ENCODE measurements at places on chromosomes 2 and 18.
A peak's percentile ranks its signal among the peaks of the same experiment; 100 is the strongest.

GRCh38 chr2:126801473-126801872 is 97.2 kb upstream of the TEX51 start:
- no peak for DNase-seq

- no peak for DNase-seq
These were observed 486.7 kb upstream of the SALL3 start for GRCh38 chr18:78492813-78493371.

- no peak for DNase-seq
These were observed 273.6 kb downstream of the ASXL3 start for GRCh38 chr18:33851546-33852078.

DNA sequence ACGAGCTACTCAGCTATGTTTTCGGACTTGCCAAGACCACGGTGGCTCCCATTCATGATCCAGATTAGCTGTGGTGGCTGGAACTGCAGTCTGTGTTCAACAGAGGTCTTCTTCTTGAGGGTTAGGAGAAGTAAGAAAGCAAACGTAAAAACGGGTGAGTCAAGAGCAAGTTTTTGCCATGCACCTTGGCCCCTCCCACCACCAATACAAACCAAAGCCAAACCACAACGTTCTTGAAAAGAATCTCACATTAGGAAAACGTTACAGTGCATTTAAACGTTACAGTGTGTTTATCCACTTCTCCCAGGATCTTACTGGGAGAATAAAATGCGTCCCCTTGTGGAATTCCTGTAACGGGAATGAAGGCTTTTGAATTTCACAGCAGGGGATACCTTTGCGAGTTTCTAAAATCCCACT is 725 bp downstream of the FBXO48 start:
- no peak for DNase-seq

GRCh38 chr2:56889738-56890137 is 705.9 kb downstream of the CCDC85A start:
- no peak for DNase-seq

DNA sequence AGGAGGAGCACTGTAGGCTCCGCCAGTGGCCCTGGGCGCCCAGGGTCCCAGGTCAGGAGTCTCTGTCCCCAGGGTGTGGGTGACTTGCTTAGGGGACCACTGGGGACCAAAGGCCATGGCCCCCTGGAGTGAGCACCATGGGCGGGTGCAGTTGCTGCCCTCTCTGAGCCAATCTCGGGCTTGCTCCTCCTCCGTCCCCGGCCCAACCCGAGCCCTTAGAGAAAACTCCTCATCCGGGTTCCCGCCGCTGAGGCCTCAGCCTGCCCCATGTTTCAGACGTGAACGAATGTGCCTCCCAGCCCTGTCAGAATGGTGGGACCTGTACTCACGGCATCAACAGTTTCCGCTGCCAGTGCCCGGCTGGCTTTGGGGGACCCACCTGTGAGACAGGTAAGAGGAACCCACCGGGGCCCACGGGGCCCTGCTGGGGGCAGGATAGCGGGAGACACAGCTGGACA is 38.6 kb downstream of the SNED1 start:
- DNase-seq: no peak

- peak; percentile 17 for DNase-seq
These were observed 95.0 kb downstream of the DGKD start for GRCh38 chr2:233449081-233449901.

GRCh38 chr2:96546797-96547196 is 10.2 kb downstream of the ARID5A start:
- DNase-seq: no peak

GRCh38 chr2:64685430-64685829 is 31.7 kb upstream of the SERTAD2 start:
- no peak for DNase-seq

GRCh38 chr2:41622301-41622700 is 425.5 kb upstream of the PKDCC start:
- DNase-seq: no peak

GRCh38 chr2:126534478-126534877 is 121.5 kb upstream of the GYPC start:
- no peak for DNase-seq

DNA sequence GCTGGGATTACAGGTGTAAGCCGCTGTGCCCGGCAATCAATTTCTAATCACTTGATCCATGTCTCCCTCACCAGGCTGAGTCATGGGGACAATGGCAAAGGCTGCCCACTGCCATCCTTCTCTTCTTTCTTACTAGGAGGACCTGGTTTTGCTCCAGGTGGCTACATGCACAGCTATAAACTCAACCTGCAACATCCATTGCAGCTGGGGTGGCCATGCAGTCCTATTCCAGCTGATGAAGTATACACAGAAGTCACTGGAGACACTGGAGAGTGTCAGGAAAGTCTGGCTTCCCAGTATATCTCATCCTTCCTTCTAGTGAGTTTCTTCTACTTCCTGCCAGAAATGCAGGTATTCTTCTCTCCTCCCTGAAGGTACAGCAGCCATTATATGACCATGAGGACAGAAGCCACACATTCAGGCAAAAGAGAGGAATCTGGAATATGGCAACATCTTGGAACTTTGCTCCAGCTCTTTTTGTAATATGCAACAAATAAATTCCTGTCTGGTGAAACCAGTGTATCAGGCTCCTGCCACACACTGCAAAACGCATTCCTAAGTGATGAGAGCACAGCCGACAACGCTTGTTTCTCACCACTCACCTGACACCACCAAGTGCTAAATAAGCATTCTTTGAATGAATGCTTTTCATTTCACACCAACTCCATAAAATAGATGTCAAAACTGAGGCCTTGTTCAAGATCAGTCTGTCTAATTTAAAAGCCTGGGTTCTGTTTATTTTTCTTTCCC is 32.3 kb downstream of the SCTR start:
- DNase-seq: no peak

- DNase-seq: peak; percentile 51
These were observed 27.4 kb downstream of the ASB18 start for GRCh38 chr2:236236559-236237452.
